Renal cortex interstitium (tissue), 15 donors: ENCODE measurements at places on chromosomes 5 and 9.

GRCh38 chr9:29150606-29151005, 1577.3 kb upstream of the C9orf72 start:
- no peak for DNase-seq

DNA sequence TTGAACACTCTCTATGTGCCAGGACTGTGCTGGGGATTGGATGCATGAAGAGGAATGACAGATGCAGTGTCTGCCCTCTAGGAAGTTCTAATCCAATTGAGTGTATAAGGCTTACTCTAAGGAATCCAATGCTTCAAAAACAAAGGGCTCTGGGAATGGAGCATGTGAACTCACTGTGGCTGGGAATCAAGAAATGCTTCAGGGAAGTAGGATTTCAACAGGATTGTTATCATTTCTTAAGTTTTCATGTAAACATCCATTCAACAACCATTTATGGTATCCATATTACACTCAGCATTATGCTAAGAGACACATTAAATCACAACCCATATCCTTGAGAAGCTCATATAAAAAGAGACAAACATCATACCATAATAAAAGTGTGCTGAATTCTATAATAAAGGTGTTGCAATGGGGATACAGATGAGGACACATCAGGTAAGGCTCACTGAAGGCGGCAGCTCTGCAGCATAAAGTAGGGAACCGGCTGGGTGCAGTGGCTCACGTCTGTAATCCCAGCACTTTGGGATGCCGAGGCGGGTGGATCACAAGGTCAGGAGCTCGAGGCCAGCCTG, 11.3 kb downstream of the SIL1 start:
- DNase-seq, result no peak

- no peak for DNase-seq
These were observed 55.9 kb downstream of the ABCA1 start for GRCh38 chr9:104871961-104872527.

- no peak for DNase-seq
These were observed 28.2 kb downstream of the YIPF5 start for GRCh38 chr5:144142139-144142823.

GRCh38 chr5:50856401-50857119, 190.1 kb downstream of the PARP8 start:
- no peak for DNase-seq

- DNase-seq, result no peak
These were observed 95.6 kb downstream of the PALM2AKAP2 start for GRCh38 chr9:109875495-109876129.

GRCh38 chr9:121447321-121447834, 52.3 kb downstream of the GGTA1 start:
- DNase-seq, result no peak

DNA sequence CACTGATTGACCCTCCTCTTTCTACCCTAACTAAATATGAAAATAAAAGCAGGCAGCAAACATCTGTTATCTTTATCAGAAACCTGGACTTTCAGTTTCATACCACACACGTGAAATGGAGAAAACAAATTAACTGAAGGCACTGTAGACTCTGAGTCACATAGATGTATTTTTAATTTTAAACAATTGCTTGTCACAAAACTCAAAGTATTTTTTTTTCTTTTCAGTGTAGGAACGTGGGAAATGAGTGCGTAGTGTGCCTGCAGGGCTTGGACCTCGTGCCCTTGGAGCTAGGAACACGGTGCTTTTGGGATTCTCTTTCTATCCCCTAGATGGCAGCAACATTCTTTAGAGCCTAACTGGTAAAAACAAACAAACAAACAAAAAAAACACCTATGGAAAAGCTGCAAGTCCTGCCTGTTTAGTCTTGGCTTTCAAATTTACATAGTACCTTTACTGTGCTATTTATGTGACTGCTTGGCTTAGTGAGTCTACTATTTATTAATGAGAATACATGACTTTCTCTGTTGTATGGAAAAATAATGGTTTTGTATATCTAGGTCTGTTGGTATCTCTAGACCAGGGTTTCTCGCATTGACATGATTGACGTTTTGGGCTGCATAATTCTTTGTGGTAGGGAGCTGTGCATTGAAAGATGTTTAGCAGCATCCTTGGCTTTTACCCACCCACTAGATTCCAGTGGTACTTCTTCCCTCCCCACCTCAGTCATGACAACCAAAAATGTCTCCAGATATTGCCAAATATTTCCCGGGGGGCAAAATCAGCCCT, 16.8 kb upstream of the ACTBL2 start:
- no peak for DNase-seq

DNA sequence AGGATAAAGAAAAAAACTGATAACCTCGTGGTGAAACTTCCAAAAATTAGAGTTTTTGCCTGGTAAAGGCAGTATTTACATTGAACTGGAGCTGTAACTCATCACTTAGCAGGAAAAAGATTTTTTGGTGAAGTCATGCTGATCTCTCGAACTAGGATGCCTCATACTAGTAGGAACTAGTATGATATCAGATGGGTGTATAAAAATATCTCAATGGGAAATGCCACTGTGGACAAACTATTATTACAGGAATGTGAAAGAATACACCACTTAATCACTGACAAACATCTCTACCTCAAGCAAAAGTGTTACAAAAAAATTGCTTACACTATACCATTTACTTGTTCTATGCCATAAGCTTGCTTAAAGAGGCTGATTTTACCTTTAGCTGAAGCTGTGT, 28.4 kb downstream of the RFX3 start:
- DNase-seq, result no peak

DNA sequence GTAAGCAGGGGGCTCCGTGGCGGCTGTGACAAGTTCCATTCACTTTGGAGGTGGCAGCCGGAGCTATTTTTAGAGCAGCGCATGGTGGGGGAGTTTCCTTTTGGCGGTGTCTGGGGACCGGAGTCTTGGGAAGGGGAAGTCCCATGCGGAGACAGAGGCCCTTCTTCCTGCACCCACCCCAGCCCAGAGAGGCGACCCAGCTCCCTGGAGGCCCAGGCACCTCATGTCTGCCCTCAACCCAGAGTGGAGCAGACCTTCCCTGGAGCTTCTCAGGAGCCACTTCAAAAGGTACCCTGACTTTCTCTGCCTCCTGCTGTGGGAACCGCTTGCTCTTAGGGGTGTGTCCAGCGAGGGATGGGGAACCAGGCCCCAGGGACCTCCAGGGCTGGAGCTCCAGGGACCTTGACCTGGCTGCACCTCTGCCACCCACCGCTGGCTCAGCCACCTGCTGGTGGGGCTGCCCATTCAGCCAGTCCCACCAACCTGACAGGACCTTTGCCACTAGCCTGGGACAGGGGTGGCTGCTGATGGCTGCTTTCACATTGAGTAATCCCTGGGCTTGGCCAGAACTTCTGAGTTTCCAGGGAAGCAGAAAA, 34.1 kb downstream of the NEK6 start:
- DNase-seq, result no peak

DNA sequence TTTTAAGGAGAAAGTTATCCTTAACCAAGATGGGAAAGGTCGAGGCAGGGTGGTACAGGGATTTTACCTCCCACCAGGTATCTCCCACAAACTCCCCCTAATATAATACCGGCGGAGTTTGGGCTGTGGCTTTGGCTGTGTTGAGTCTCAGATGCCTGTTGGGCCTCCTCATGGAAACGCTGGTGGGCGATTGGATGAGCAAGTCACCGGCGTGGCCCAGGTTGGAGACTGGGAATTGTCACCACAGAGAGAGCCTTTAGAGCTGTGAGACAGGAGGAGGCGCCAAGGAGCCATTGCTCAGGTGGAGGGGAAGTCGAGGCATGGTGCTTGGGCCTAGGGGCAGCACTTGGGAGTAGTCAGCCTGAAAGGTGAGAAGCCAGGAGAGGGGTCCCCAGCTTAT, 3.4 kb upstream of the CAMSAP1 start:
- no peak for DNase-seq

- no peak for DNase-seq
These were observed 29.0 kb downstream of the SLC31A2 start for GRCh38 chr9:113179839-113180238.
